ENCODE measurements at places on chromosomes 12 and 14.
A peak's percentile ranks its signal among the peaks of the same experiment; 100 is the strongest.

GRCh38 chr14:61099216-61099835 lies 118.3 kb downstream of the SLC38A6 start:
- DNase-seq, result peak; percentile 74

DNA sequence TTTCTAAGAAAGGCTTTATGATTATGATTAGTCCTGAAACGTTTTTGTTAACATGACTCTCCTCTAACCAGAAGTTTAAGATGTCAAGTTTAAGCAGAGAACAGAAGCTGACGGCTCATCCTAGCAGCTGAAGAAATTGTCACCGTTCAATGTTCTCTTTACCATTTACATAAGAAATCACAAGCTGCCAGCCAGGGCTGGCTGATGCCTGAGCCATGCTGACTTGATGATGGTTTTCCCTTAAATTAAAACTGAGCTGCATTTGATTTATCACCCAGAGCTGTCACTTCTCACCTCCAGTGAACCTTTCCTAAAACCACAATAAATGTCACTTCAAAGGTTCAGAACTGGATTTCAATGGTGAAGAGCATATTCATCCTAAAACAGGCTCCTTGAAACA lies 153.6 kb downstream of the KTN1 start:
- DNase-seq, result no peak

- no peak for DNase-seq
These were observed 203.3 kb upstream of the LHX5 start for GRCh38 chr12:113674996-113675395.

DNA sequence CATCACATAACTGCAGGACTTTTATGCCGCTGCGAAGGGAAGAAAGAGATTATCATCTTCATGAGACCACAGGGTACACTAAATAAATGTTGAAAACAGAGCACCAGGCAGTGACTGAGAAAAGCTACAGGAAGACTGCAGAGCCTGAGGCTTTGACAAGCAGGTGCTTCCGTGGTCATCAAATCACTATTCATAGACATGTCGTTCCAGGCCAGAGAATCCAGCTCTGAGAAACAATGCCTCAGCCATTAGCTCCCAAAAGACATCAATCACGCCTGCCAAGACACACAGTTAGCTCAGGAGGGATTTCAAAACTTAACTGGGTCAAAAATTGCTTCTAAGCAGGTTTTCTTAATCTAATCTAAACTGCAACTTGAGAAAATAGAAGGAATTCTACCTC lies 47.2 kb upstream of the GARIN6 start:
- no peak for DNase-seq

DNA sequence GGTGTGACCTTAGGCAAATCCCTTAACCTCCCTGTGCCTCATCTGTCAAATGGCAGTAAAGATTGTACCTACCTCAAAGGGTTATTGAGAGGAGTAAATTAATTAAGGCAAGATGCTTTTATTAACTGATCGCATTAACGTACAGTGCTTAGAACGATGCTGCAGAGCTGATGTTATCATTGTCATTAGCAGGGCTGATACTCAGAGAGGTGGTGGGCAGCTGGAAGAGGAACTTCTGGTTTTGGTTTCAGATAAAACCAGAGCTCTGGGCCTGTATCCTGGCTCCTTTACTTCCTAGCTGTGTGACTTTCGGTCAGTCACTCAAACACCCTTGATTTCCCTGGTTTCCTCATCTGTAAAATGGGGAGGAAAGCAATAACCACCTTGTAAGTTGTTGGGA lies 55.1 kb downstream of the CALM1 start:
- DNase-seq, result no peak

DNA sequence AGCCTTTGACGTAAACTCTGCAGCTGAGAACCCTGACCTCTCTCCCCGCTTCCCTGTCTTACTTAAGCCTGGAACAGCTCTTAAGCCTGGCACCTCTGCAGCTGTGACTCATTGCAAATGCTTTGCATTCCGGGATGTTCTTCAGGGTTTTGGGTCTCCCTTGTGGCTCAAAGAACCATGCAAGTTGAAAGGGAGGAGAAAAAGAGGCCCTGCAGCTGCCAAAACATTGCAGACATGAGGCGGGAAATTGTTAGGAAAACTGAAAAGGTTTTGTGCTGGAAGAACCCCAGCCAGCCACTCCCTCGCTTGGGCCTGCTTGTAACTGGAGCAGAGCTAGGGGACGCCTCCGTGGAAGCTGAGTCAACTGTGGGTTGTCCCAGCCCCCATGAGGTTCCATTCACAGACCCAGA lies 60.2 kb upstream of the FERMT2 start:
- DNase-seq, result peak; percentile 98

GRCh38 chr14:98957211-98958047 lies 314.6 kb downstream of the BCL11B start:
- DNase-seq, result peak; percentile 91

DNA sequence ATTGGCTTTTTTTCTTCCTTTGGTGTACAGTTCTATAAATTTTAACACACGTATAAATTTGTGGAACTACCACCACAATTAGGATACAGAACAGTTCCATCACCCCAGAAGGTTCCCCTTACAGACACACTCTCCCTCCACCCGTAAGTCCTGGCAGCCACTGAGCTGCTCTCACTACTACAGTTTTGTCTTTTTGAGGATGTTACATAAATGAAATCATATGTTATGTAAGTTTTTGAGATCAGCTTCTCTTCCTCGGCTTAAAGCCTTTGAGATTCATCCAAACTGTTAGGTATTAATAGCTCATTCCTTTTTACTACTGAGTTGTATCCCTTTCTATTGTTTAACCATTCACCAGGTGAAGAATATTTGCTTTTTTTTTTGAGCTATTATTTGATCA lies 74.3 kb upstream of the SLC24A4 start:
- no peak for DNase-seq

- DNase-seq, result no peak
These were observed 7.9 kb downstream of the CD9 start for GRCh38 chr12:6208130-6208529.

GRCh38 chr12:31702047-31702446 lies 26.8 kb downstream of the AMN1 start:
- DNase-seq, result peak; percentile 5

DNA sequence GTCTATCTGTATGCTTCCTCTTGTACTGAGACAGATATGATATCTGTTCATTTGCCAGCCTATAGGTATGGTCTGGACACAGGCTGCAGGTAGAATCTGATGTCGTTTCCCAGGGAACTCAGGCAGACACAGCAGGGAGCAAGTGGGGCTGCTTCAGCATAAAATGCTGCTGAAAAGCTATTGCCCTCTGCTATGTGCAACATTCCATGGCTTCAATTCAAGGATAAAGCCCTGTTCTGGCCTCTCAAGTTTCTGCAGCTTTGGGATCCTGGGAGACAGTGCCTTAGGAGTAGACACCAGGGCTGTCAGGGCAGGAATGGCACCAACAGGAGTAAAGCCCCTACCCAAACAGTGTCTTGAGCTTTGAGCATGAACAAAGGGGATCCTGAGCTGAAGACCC lies 173.5 kb downstream of the SLC41A2 start:
- no peak for DNase-seq

GRCh38 chr14:103688906-103689902 lies 26.0 kb downstream of the XRCC3 start:
- DNase-seq, result no peak

- no peak for DNase-seq
These were observed at the start of gene PTPN6 for GRCh38 chr12:6950811-6951540. Gene PTPN6, plus strand, starts transcription at chr12:6951356. Its CDS starts 157 bp downstream, at chr12:6951513.

DNA sequence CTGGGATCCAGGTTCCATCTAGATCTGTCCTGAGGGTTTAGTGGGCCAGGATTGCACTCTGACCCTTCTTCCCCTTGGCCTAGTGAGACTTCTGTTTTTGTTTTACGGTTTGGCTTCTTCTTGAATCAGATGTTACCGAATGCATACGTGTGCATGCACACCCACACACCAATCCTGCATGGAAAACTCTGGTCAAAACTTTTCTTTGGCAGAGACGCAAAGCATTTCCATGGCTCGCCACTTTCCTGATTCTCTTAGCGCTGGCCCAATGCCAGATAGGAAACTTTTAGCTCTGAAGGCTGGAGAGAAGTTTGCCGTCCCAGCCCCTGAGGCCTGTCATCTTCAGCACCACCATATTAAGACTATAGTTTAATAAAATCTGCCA lies 67.4 kb upstream of the ACTN1 start:
- peak; percentile 73 for DNase-seq

DNA sequence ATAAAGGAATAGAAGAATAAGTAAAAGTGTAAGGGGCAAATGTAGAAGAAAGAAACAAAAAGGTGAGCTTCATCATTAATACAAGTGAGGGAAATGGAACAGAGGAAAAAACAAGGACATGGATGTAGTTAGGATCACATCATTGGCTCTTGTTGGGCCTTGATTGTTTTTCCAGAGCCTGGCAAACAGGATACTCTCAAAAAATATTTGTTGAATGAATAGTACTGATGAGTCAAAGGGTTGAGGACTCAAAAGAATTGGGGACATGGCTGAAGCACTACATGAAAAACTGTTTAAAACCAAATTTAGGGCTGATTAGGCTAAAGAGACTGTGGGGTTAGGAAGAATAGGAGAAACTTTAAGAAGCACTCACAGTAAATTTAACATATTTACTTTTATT lies 11.4 kb upstream of the SRP54 start:
- DNase-seq, result peak; percentile 39

GRCh38 chr12:88310069-88310468 lies 168.0 kb downstream of the TMTC3 start:
- DNase-seq, result peak; percentile 92

DNA sequence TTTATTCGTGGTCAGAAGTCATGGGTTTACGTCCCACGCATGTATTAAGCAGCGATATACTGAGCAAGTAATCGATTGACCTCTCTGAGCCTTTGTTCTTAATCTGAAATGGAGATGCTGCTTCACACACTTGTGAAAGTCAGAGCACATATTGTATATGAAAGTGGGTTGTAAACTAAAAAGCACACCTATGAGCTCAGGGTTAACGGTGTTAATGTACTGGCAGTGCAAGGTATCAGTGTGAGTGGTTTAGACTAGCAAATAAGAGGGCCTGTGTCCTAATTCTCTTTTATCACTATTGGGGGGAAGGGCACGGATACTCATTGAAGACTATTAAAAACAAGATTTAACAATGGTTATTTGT lies 676 bp downstream of the MRPL42 start:
- DNase-seq, result no peak

DNA sequence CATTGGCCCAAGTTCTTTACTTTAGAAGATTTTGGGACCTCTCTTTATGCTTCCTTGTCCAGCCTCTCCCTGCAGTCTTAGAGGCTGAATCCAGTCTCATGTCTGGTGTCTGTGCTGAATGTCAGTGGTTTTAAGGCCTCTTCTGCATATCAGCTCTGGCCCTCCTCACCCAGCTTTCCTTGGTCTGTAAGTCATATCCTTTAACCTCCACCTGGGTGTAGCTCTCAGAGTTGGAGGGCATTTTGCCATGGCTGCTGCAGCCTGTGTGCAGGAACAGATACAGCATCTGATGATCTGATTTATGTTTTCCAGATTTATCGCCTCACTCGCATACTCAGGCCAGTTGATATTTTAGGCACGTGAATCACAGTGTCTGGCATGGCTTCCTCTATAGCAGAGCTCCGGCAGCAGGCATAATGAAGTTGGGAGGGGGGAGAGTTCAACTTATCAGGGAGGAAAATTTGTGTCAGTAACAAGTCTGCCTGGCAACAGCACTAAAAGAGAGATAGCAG lies 335.0 kb downstream of the PCNX1 start:
- DNase-seq, result peak; percentile 97
